Gastrocnemius medialis (tissue), 4 donors: ENCODE measurements at places on chromosomes 3 and 15. TPM values are rescaled to one million over a fixed set of nuclear protein-coding genes. Genes with fewer than 3 reads are reported as not detected.

The ACOX2 gene
- total RNA-seq = 5.3 TPM

The PLA1A gene
- 2.1 TPM for total RNA-seq

The PTH1R gene
- 2.3 TPM for total RNA-seq

DNA sequence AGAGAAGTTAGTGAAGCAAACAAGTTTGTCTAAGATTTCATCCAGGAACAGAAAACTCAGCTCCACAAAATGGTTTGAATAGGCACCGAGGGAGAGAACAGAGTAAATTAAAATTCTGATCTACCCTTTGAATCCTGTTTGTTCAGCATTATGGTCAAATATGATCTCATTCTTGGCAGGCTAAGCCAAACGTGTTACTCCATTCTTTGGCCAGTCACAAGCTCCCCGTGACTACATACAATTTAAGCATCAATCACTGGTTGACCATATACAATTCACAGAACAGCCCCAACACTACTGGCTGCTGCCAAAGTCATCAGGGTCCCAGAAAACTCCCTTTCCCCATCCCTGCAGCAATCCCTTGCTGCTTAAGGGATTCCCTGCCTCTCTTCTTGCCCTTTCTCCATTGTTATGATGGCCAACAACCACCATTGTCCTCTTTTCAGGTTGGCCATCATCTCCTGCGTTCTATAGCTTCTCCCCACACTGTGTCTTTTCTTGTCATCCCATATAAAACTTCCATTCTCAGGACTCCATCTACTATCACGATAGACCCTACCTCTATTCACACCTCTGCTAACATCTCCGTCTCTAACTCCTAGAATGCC is 46.3 kb downstream of the GOLIM4 start:
- H3K4me1 ChIP-seq = peaks cover 36% of the 10 kb centered on the region
- peak overlapping the region; percentile 43 for H3K27ac ChIP-seq
- H3K4me3 ChIP-seq = no peak overlapping the region
- H3K27me3 ChIP-seq = no peaks in the 10 kb centered on the region
- H3K36me3 ChIP-seq = no peaks in the 10 kb centered on the region

GRCh38 chr15:34360298-34360697 is 6.7 kb downstream of the LPCAT4 start:
- no peak for DNase-seq
- H3K4me3 ChIP-seq = no peak overlapping the region
- no peaks in the 10 kb centered on the region for H3K36me3 ChIP-seq
- H3K27ac ChIP-seq = no peak overlapping the region

GRCh38 chr3:196620161-196620604 is 19.3 kb upstream of the NRROS start:
- no peaks in the 10 kb centered on the region for H3K27me3 ChIP-seq
- H3K27ac ChIP-seq = peak overlapping the region; percentile 28
- H3K4me1 ChIP-seq = no peaks in the 10 kb centered on the region
- no peak for DNase-seq
- no peak overlapping the region for H3K4me3 ChIP-seq

- H3K4me3 ChIP-seq = no peak overlapping the region
- no peaks in the 10 kb centered on the region for H3K4me1 ChIP-seq
- peaks cover 22% of the 10 kb centered on the region for H3K27me3 ChIP-seq
These were observed 564 bp upstream of the GRM7 start for GRCh38 chr3:6860149-6860953.

DNA sequence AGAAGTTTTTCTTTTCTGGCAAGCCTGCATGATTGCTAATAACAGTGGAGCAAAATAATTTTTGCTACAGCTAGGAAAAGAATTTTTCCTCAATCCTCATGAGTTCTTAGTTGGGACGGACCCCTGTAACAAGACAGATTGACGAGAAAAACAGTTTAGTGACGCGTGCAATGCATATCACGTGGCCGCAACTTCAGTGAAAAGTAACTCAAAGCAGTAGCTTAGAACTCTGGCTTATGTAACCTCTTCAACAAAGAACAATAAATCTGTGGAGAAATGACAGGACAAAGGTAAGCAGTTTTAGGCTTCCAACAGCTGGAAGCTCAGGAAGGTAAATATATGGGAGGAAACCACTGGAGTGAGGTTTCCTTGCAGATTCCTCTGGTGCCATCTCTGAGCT is 19.7 kb downstream of the FAM107A start:
- H3K36me3 ChIP-seq = no peaks in the 10 kb centered on the region
- H3K27ac ChIP-seq = no peak overlapping the region
- no peaks in the 10 kb centered on the region for H3K27me3 ChIP-seq
- DNase-seq = no peak
